ENCODE measurements at places on chromosomes 3 and 15. TPM values are rescaled to one million over a fixed set of nuclear protein-coding genes. Genes with fewer than 3 reads are reported as not detected.

CACNA1D gene
- total RNA-seq, result 84.4 TPM

OR5K3 gene
- total RNA-seq, result not detected

FRMD5 gene
- total RNA-seq, result 0.60 TPM

C2CD4A gene
- total RNA-seq, result 0.49 TPM

POU1F1 gene
- total RNA-seq, result not detected

HIGD2B gene
- not detected for total RNA-seq
